ENCODE measurements at places on chromosomes 7 and 10. TPM values are rescaled to one million over a fixed set of nuclear protein-coding genes. Genes with fewer than 3 reads are reported as not detected.

PAPOLB gene
- total RNA-seq = 0.10 TPM

DNA sequence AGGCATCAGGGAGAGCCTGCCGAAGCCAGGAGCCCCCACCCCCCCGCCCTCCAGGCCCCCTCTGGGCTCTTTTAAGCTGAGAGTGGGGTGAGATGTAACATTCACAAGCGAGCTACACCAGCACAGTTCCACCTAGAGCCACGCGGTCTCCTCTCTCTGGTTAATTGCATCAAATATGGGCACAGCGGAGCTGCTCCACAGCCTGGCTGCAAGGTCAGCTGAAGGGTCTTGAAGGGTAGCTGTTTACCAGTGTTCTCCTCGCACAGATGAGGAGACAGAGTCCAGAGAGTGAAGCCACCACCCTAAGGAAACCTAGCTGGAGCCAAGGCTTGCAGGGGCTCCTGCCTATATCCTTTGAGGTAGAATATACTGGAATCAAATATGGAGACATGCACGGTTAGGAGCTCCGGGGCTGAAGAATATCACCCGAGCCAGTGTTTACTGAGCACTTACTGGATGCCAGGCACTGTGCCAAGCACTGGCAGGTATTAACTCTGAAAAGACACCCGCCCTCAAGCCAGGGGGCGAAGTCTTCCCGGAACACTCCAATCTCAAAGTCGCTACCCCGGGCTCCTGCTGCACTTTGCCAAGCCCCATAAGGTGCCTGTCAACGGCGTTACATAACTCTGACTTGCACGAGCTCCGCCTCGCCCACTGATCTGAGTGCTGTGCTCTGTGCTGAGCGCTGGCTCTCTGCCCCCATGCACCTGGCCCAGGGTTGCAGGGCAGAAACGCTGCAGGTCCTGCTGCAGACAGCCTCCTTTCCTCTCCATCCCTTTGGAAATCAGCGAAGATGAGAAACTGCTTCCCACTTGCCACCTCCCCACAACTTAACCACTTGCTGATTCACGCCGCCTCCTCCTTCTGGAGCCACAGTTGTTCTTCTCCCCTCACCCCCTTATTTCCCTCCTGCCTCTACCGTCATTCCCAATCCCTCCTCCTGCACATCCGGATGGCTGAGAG is 5.4 kb downstream of the CHST15 start:
- peaks cover 17% of the 10 kb centered on the region for H3K36me3 ChIP-seq
- peaks cover 13% of the 10 kb centered on the region for H3K27me3 ChIP-seq
- H3K27ac ChIP-seq = peak overlapping the region; percentile 32
- DNase-seq = no peak
- peak overlapping the region; percentile 80 for H3K4me3 ChIP-seq
- H3K4me1 ChIP-seq = peaks cover 61% of the 10 kb centered on the region

GRCh38 chr7:143733876-143734275 is 23.6 kb downstream of the CTAGE6 start:
- no peaks in the 10 kb centered on the region for H3K4me1 ChIP-seq
- no peak overlapping the region for H3K4me3 ChIP-seq
- no peaks in the 10 kb centered on the region for H3K27me3 ChIP-seq
- no peak overlapping the region for H3K27ac ChIP-seq
- no peak for DNase-seq

GRCh38 chr7:20861468-20861867 is 74.8 kb upstream of the SP8 start:
- DNase-seq = no peak
- H3K27me3 ChIP-seq = no peaks in the 10 kb centered on the region
- H3K36me3 ChIP-seq = no peaks in the 10 kb centered on the region
- H3K4me3 ChIP-seq = no peak overlapping the region
- no peaks in the 10 kb centered on the region for H3K4me1 ChIP-seq
- no peak overlapping the region for H3K27ac ChIP-seq

DNA sequence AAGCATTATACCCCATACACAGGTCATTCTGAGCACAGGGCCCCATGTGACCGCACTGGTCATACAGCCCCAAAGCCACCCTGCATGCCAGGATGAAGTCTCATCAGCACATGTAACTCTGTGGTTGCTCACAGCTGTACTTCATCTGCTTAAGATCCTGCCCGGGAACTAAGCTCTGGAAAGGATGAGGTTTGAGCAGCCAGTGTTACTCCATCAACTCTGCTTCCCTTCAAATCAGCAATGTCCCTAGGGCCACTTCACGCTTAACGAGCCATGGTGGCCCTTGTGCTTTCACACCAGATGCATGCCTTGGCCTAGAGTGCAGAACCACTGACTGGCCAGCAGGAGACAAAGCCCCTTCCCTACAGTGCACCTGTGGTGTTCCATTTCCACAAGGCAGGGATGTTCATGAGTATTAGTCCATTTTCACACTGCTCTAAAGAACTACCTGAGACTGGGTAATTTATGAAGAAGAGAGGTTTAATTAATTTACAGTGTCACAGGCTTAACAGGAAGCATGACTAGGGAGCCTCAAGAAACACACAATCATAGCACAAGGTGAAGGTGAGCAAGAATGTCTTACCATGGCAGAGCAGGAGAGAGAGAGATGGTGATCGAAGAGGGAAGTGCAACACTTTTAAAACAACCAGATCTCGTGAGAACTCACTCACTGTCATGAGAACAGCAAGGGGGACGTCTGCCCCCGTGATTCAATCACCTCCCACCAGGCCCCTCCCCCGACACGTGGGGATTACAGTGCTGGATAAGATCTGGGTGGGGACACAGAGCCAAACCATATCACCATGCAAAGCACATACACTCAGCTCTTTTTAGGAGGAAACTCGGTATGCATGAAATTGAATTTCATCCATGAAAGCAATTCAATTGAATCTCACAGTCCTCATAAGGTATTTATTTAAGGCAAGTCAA is 149.0 kb upstream of the CDCA7L start:
- H3K27me3 ChIP-seq = peaks cover 5% of the 10 kb centered on the region
- peaks cover 5% of the 10 kb centered on the region for H3K4me1 ChIP-seq
- DNase-seq = no peak
- H3K4me3 ChIP-seq = no peak overlapping the region

- H3K27ac ChIP-seq = no peak overlapping the region
- DNase-seq = no peak
- no peak overlapping the region for H3K4me3 ChIP-seq
- peaks cover 1% of the 10 kb centered on the region for H3K4me1 ChIP-seq
- peaks cover 4% of the 10 kb centered on the region for H3K27me3 ChIP-seq
- peaks cover 9% of the 10 kb centered on the region for H3K36me3 ChIP-seq
Measured at GRCh38 chr10:14056610-14057332, 274.0 kb downstream of the FRMD4A start.
